ENCODE measurements at places on chromosomes 3 and 15.

- no peak for DNase-seq
Observed at GRCh38 chr3:51434110-51434509, 43.0 kb downstream of the RBM15B start.

GRCh38 chr3:111051354-111051753 lies 20.3 kb upstream of the NECTIN3 start:
- no peak for DNase-seq

GRCh38 chr15:41122849-41123248 lies 6.8 kb upstream of the INO80 start:
- DNase-seq, result no peak

- no peak for DNase-seq
Observed at GRCh38 chr3:192121923-192122322, 605.4 kb downstream of the FGF12 start.

DNA sequence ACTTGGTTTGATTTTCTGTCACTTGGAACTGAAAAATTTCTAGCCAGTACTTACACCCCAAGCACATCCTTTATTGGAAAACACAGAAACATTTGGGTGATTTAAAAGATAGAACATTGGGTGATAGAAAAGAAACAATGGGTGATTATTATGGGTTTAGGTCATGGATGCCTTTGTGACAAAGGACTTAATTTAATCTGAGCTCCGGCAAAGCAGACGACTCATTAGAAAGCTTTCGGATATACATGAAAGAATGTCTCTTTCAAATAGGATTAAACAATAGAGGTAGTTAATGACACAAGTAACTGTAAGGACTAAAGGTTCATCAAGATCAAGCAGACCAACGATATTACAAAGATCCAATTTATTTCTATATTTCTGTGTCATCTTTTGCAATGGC lies 37.3 kb upstream of the CNTN4 start:
- no peak for DNase-seq

GRCh38 chr3:192636517-192637444 lies 90.6 kb downstream of the FGF12 start:
- no peak for DNase-seq

- no peak for DNase-seq
Observed at GRCh38 chr3:142366434-142366833, 81.4 kb downstream of the XRN1 start.

GRCh38 chr15:100060276-100060926 lies 281.4 kb downstream of the ADAMTS17 start:
- no peak for DNase-seq

- no peak for DNase-seq
Observed at GRCh38 chr3:123618768-123619484, 34.1 kb upstream of the HACD2 start.

GRCh38 chr15:55499151-55499550 lies 8.9 kb downstream of the DNAAF4 start:
- no peak for DNase-seq

GRCh38 chr15:46322753-46323152 lies 687.9 kb downstream of the SQOR start:
- no peak for DNase-seq

GRCh38 chr3:11186318-11186692 lies 32.0 kb downstream of the HRH1 start:
- DNase-seq, result no peak

- no peak for DNase-seq
Observed at GRCh38 chr3:196970547-196971093, 2.0 kb upstream of the PIGZ start.

GRCh38 chr3:15592968-15593367 lies 8.4 kb downstream of the HACL1 start:
- no peak for DNase-seq

DNA sequence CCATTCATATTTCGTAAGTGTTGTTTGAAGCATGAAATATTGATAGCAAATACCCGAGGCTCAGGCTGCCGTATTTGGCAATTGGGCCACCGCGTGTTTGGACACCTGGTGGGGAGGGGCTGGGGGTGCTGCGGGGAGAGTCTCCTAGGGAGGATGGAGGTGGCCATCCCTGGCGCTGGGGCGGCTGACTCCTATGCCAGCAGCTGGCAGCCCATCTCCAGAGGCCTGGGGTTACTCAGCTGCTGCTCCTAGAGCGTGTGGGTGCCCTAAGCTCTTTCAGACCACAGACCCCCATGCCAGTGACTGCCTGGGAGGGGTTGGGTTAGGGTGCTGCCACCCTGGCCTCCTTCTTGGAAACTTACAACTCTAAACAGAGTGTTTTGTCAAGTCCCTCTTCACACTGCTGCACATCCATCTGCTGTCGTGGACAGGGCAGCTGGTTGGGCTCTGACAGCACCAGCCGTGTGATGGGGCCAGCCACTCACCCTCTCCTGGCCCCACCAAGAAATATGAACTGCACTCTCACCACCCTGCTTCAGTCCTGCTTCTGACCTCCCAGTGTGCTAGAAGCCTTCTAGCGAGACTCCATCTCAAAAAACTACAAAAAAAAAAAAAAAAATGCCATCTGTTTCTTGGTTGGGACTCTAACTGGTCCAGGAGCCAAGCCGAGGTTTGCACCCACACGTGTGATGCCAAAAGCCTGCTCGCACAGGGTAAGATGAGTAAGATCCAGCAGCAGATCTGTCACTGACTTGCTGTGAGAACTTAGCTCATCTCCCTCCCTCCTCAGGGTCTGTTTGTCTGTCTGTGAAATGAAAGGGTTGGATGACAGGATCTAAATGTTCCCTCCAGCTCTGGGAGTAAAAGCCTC lies 156.2 kb downstream of the MEGF11 start:
- no peak for DNase-seq

DNA sequence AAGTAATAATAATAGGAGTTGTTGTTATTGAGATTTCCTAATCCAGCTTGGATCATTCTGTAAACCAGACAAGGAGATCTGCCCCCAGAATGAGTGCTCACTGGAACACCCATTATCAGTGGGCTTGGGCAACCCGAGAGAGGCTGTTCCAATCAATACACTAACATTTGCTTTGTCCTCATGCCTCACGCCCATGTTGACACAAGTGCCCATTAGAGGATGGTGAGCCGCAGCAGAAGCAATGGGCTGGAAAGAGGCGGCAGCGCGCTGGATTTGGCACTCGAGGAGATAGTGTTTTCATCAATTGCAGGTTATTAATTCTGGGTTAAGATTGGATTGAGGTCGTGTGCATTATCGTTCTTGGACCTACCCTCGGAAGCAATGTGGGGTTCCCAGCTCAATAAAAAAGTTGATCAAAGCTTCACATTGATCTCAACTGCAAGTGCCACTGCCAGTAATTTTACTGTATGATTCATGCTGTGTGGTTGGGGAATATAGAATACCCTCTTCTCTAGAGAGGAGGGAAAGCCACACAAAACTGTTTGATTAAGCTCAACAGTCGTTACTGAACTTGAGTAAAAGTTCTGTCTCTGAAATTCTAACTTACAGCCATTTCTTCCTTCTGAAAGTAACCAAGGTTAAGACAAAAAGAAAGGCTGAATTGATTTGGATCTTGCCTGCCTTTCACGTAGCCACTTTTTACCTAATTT lies 15.7 kb downstream of the LYZL4 start:
- no peak for DNase-seq

DNA sequence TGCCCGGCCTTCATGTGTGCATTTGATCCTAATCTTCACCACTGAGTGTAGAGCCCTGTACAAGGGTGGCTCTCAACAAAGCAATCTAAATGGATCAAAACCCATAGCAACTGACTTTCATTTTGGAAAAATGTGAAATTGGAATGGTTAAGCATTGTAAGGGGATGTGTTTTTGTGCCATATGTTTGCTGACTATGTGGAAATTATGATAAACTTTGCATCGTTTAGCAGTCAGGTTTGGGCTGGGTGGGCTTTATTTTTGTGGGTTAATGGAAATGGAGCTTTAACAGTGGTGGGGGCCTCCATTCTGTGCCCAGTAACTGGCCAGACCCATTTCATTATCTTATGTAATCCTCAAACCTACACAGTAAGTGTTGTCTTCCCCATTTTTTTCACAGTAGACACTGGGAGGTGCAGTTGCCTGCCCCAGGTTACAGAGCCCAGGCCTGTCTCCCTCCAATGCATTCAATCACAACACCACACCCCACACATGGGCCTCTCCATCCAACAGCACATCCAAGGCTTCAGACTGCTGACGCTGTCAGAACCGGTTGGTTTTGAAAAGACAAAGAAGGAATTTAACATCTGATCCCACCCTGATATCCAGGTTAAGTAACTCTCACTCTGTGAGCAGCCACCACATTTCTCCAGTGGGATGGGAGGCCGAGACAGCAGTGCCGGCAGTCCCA lies 136.3 kb upstream of the ABHD17C start:
- no peak for DNase-seq

DNA sequence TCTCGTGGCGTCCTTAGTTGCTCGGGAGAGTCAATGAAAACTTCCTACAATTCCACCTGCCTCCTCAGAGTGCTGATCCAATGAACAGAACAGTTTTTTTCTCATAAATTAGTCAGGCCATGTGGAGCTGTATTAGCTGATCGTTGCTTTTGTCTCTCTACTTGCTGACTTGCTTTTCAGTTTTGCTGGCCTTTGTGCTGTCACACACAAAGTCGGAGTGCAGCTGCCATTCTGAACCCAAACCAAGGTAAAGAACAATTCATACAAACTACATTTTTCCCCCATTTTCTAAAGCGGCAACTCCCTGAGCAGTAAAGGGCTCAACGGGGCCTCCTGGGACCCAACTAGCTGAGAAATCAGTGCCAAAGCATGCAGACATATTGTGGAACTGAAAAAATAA lies 43.1 kb downstream of the MEIS2 start:
- no peak for DNase-seq

Data from stimulated activated CD4-positive, alpha-beta T cell treated with anti-CD3 and anti-CD28 coated beads, Interleukin-15, amount 100 ng/mL, for 1 hour (primary cell).